Activated naive CD4-positive, alpha-beta T cell treated with anti-CD3 and anti-CD28 coated beads for 36 hours (primary cell): ENCODE measurements at places on chromosomes 1 and 21. TPM values are rescaled to one million over a fixed set of nuclear protein-coding genes. Genes with fewer than 3 reads are reported as not detected.

The TARBP1 gene
- total RNA-seq, result 40.2 TPM

The MFAP2 gene
- not detected for total RNA-seq

The SELE gene
- not detected for total RNA-seq

The MKNK1 gene
- total RNA-seq, result 18.5 TPM

The DCDC2B gene
- not detected for total RNA-seq

The C8A gene
- total RNA-seq, result not detected

The PDE9A gene
- total RNA-seq, result 7.4 TPM

The FCRL1 gene
- total RNA-seq, result not detected

The GCSAML gene
- total RNA-seq, result not detected

The PEAR1 gene
- total RNA-seq, result not detected

The PRR9 gene
- total RNA-seq, result not detected

The GPX7 gene
- total RNA-seq, result 20.6 TPM

The C1QB gene
- not detected for total RNA-seq

The CCDC181 gene
- not detected for total RNA-seq

The RGS13 gene
- not detected for total RNA-seq

The INSRR gene
- not detected for total RNA-seq

The VTCN1 gene
- not detected for total RNA-seq

The MYCL gene
- 0.19 TPM for total RNA-seq

The LCE1F gene
- total RNA-seq, result not detected

The FMO3 gene
- not detected for total RNA-seq

The FMO5 gene
- 0.14 TPM for total RNA-seq

The SDC3 gene
- total RNA-seq, result 0.19 TPM

The SLC22A15 gene
- 0.12 TPM for total RNA-seq

The ITPKB gene
- total RNA-seq, result 40.3 TPM

The ADORA3 gene
- total RNA-seq, result not detected

The TDRD5 gene
- total RNA-seq, result not detected

The NECTIN4 gene
- total RNA-seq, result not detected

The COL11A1 gene
- not detected for total RNA-seq

The KCNJ9 gene
- total RNA-seq, result not detected

The PADI4 gene
- total RNA-seq, result 1.5 TPM

The KRTAP10-11 gene
- not detected for total RNA-seq

The PCP4 gene
- not detected for total RNA-seq
